ENCODE measurements at places on chromosomes 7 and 10.
A peak's percentile ranks its signal among the peaks of the same experiment; 100 is the strongest.

GRCh38 chr7:141975806-141976523 is 2.4 kb upstream of the TAS2R38 start:
- peak; percentile 91 for DNase-seq

DNA sequence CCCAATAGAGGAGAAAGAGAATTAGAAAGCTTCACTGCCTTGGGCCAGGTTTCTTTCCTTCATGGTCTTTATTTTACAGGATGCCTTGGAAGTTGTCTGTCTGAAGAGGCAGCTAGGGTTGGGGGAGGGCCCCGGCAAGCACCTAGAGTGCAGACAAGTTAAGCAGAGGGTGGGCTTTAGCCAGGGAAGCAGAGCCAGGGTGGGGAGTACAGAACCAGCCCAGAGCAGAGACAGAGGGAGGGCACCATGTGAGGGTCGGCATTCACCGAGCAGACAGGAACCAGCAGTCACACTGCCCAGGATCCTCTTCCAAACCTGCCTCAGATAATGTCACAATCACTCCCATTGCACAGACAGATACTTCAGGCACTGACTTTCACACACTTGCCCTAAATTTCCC is 75.9 kb downstream of the ADARB2 start:
- no peak for DNase-seq

DNA sequence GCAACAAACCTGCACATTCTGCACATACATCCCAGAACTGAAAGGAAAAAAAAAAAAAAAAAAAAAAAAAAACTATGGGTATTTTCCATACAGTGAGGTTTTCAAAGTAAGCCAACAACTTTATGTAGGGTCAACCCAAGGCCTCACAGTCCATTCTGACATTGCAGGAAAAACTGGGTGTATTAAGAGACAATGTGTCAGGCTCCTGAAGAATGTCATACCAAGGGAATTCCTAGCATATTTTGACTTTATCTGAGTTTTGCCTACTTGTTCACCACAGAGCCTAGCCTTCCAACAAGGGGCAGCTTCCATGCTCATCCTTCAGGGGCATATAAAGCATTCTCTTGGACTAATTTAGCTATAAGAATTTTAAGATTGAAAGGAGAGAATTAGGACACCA is 368.9 kb downstream of the PLXDC2 start:
- DNase-seq, result no peak

- peak; percentile 7 for DNase-seq
Measured at GRCh38 chr7:34091321-34091917, 186.1 kb downstream of the BMPER start.

DNA sequence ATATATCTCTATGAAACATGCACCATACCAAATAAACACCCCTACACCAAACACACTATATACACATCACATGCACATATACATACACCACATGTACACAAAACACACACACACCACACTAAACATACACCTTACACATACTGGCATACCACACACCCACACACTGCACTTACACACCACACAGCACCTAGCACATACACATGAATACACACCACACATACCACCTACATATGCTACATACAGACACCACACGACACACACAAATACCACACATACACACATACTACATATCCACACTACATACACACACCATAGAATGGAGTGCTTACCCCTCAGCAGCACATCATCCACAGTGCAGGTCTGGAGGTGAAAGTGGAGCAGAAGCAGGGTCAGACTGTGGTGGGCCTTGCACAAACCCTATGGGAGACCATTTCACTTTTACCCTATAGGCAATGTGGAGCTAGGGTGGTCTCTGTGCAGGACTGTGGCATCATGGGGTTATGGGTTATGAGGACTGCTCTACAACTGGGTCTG is 64.6 kb downstream of the WDFY4 start:
- no peak for DNase-seq

DNA sequence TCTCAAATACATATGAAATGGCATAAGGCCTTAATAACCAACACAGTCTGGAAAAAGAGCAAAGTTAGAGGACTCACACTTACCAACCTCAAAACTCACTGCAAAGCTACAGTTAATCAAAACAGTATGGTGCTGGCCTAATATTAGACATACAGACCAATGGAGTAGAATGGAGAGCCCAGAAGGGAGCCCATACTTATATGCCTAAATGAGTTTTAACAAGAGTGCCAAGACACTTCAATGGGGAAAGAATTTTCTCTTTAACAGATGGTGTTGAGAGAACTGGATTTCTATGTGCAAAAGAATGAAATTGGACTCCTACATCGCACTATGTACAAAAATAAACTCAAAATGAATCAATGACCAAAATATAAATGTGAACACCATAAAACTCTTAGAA is 522.6 kb downstream of the AUTS2 start:
- no peak for DNase-seq

DNA sequence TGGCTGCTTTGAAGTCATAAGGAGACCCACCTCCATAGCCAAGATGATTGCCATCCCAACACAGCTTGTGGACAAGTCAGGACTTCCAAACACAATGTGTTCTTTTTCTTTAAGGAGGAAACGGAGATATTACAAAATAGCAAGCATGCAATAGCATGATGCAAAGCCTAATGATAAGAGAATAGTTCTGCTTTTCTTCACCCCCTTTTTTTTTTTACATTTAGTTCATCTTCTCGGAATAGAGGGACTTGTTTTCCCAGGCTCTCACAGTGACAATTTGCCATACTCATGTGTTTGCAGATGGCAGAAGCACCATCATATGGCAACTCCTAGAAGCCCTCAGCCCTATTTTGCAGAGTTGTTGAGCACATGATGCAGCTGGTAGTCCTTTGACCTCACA is 119.8 kb downstream of the ITGB8 start:
- no peak for DNase-seq

DNA sequence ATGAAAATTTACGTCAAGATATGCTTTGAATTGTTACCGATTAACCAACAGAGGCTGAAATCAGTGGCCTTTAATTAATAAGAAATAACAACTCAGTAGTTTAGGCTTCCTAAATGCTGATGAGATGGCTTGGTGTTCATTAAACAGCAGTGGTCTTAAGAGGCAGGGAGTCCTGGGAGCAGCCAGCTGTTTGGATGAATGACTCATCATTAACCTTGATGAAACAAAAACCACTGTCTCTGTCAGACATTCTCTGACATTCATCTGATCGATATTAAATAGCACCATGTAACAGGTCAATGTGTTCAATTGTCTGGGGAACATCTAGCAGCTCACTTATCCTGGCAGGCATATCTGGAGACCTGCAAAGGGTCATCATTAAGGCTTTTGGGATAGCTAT is 234.2 kb upstream of the LRRN3 start:
- DNase-seq, result no peak

DNA sequence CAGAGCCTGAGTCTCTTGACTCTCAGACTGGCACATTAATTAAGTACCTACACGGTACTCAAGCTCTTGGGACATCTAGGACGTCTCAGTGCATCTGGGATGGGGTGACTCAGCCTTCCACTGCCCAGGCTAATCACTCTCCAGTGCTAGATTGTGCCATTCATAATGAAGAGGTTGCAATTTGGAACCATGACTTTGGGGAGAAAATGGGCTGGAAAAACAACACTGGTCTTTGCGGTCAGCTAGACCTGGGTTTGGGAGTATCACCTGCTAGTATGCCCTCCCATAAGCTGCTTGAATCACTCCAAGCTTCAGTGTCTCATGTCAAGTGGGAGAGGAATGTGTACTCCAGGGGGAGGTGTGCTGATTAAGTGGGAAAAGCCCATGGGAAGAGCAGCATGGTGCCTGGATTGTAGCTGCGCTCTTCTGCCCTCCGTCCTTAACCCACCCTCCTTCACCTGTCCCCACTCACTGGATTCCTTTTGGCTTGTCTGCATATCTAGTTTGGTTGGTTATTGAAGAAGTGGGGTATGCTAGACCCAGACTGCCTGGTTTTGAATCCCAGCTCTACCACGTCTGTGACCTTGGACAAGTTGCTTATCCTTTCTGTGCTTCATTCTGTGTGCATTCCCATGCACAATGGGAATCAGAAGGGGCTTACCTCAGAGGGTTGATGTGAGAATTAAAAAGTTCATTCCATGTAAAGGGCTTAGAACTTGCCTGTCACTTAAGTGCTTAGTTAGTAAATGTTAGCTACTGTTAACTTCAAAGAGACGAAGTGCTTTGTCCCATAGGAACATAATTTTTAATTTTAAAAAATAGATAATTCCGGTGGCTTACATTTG is 3.8 kb downstream of the NFE2L3 start:
- DNase-seq, result no peak

DNA sequence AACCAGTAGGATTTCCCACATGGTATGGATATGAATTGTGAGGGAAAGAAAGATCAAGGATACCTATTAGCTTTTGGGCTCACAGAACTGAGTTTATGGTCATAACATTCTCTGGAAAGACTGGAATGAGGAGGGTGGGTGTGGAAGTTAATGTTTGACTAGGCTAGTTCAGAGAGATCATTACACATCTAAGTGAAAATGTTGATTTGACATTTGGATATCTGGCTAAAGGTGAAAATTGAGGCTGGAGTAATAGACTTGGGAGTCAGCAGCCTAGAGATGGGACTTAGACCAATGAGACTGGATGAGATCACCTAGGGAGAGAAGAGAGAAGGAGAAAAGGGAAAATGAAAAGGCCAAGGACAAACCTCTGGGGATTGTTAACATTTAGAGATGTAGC is 437.3 kb downstream of the CCSER2 start:
- DNase-seq, result no peak

GRCh38 chr10:77638321-77639101 is 903 bp upstream of the KCNMA1 start:
- DNase-seq, result peak; percentile 40

DNA sequence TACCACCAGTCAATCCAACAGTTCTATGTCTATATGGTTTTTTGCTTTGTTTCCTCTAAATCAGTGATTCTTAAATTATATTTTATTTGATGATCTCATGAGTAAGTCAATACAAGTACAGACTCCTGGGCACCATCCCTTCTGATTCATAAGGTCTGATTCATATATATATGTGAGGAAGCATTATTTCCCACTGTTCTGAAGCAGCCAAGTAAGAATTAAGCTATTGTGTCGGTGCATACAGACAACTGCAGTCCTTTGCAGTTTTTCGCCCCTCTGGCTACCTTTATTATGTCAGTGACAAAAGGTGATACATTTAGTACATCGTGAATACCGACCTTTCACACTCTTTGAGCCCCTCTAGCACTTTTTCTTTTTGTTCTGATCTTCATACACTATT is 1079.6 kb upstream of the C7orf33 start:
- no peak for DNase-seq

DNA sequence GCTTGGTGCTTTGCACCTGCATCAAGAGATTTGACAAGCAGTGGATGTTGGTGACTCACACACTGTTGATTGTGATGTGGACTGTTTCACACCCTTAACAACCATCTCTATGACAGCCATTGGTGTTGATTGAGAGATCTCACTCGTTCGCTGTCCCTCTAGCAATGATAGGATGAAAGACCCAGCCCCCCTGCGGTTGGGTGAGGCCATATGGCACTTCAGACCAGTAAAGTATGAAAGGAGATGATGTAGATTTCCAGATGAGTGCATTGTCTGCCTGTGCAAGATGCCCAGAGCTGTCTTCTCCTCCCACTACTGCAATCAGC is 138.7 kb upstream of the PRR15 start:
- DNase-seq, result no peak

DNA sequence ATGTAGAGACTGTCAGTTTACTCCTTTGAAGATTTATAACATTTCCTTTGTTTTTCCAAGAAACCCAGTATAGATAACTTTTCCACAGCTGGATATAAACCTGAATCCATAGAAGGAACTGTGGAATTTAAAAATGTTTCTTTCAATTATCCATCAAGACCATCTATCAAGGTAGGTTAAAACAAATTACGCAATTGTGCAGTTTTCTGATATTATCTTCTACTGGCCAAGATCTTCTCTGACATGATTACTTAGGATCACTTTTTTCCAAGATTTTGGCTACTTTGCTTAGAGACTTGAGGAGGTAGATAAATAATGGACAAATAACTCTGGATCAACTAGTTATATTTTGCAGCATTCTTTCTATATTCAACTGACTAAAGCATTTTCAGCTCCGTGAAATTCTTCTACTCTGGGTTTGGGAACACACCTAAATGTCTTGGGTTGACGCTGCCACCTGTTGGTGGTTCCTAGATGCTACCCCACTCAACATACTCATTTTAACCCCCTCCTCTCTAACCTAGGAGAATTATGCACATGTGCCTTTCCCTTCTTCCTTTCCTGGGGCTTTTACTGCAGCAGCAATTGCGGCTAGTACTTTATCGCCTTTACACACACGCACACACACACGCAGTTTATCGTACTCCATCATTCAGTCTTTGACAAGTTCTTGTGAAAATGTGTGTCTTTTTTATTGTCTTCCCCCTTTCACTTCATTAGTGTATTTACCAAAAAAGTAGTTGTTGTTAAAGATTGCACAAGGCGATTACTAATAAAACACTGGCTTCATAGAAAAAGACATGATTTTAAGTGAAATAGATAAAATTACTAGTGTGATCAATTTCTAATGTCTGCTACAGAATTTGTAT is 32.7 kb downstream of the ABCB5 start:
- peak; percentile 29 for DNase-seq

DNA sequence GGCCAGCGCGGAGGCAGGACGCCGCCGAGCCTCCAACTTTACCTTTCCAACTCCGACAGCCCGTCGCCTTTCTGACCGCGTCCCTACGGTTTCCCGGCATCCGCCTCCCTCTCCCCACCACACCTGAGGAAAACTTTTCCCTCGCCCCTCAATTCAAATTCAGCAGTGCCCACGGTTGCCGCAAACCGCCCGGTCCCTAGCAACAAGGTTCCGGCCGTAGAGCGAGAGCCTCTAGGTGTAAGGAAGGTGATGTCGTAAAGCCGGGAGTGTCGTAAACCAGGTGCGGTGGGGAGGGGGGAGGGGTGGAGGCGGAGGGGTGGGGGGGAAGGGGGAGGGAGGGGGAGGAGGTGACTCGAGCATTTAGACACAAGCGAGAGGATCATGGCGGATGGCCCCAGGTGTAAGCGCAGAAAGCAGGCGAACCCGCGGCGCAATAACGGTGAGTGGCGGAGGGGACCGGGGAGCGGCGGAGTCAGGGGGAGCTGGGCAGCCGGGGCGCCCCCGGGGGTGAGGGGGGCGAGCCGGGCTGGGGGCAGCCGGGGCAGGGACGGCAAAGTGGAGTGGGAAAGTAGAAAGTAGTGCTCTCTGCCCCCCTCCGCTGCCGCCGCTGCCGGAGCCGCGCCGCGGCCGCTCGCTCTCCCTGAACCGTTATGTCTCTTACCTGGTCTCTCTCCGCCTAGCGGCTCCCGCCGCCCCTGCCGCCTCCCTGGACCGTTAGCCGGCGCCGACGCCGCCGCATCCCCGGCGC is at the start of gene ZEB1:
Gene ZEB1 (plus strand): TSS at position 363 of the 748 bp plus-strand sequence. CDS start 19 bp downstream, at position 382.
- DNase-seq, result peak; percentile 88

DNA sequence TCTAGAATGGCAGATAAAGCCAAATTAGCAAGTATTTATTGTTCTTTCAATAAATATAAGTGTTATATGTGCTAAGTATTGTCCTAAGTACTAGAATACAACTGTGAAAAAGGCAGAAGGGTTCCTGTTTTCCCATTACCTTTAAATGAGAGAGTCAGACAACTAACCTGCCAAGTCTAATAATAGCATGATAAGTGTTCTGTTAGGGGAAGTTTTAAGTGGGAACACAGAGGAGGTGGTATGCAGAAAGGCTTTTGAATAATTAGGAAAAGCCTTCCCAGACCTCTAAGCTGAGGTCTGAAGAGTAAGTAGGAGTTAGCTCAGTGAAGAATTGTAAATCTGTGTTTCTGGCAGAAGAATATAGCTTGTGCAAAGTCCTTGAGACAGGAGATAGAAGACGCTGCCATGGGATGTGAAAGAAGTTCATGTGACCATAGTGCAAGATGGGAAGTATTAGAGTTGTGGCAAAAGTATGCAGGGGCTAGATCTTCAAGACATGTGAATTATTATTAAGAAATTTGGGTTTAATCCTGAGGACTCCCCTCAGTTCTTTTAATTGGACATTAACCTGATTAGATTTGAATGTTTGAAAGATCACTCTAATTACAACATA is 12.5 kb downstream of the SHOC2 start:
- DNase-seq, result no peak

Measured in NCI-H1092 treated with DMSO at 0.1 percent for 48 hours (cell line).